AG04449 (cell line): ENCODE measurements at places on chromosomes 13 and 19.

GRCh38 chr13:51257187-51257586 is 35.0 kb downstream of the FAM124A start:
- no peak for DNase-seq

DNA sequence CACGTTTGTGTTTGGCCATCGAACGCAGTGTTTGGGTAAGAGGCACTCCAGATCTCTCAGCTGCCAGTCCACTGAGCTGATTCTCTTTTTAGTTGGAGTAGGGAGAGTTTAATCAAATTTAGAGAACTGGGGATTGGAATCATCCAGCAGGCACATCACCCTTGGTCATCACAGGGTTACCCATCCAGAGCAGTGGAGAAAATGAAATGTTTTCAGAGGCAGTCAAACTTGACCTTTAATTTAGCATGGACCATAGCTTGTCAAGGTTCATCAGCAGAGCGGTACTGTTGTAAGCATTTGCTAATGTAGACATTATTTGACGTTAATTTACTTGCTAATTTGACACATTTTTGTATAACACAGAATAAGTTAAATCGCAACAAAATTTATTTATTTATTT is 18.4 kb upstream of the FRY start:
- DNase-seq: no peak

DNA sequence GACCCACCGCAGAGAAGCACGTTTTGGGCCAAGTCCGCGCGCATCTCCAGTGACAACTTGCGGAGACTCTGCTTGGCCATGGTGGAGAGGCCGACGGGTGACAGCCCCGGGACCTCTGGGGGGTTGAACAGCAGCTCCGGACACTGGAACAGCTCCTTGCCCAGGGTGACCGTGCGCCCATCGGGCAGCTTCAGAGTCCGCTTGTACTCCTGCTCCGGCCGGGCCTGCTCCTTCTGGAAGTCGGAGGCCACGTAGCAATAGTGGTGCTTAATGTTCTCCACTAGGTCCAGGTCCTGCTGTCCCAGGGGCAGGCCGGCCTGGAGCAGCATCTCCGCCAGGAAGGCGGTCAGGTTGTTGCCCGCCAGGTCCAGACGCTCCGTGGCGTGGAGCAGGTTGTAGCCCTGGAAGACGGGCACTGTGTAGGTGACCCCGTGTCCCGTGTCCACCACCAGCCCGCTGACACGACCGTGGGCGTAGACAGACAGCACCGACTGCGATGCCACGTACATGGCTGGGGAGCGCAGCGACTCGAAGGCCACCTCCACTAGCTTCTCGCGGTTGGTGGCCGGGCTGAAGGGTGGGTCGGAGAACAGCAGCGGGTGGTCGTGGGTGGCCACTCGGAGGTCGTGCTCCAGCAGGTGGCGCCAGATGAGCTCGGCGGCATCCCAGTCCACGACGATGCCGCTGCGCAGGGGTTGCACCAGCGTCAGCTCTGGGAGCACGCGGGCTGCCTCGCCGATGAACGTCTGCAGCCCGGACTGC is 743 bp downstream of the ACTL9 start:
- no peak for DNase-seq

- DNase-seq: no peak
Observed at GRCh38 chr19:7426986-7427385, 61.8 kb downstream of the PEX11G start.

DNA sequence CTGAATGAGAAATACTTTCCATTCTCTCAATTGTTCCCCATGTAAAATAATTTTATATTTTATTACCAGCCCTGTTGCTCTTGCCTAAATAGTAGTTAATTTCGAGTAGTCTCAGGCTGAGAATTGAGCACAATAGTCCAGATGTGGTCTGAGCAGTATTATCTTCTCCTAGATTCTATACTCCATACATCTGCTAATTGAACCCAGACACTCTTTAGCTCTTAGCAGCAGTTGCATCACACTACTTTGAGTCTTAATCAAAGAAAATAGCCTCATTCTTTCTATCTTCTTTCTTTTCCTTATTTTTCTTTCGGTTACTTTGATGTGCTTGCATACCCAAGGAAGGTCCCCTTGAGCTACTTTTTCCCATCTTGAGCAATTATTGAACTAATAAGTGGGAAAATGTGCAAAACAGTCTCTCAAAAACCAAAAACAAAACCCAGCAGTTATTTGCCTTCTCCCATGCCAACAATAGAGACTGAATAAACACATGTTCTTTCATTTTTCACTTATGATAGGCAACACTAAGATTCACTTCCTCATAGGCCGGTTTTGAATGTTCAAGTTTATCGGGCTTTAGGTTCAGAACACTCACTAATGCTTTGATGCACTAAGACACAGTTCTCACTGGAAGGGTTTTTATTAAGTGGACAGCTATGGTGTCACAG is 204.5 kb downstream of the POU4F1 start:
- no peak for DNase-seq

- no peak for DNase-seq
Observed at GRCh38 chr13:91805605-91806004, 407.2 kb downstream of the GPC5 start.

DNA sequence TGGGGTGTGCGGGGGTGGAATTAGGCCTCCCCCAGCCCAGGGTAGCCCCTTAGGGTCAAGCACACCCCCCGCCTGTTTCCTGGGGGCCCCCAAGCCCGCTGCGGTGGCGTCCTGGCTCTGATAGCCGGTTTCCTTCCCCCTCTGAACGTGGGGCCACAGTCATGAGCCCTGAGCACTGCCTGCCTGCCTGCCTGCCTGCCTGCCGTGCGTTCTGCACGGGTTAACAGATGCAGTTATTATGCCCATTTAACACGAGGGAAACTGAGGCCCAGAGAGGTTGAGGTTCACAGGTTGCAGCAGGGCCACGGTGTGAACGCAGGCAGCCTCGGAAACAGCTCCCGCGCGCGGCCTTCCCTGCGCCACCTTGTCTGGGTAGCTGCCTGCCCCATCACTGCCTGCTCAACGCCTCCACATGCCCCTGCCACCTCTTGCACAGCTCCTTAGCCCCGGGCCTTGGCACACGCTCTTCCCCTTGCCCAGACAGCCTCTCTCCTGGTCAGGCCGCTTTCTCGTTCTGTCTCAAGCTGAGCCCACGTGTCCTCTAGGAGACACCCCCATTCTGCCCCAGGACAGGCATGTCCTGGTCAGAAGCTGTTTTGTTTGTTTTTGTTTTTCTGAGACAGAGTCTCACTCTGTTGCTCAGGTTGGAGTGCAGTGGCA is 1.2 kb upstream of the GAMT start:
- DNase-seq: no peak

DNA sequence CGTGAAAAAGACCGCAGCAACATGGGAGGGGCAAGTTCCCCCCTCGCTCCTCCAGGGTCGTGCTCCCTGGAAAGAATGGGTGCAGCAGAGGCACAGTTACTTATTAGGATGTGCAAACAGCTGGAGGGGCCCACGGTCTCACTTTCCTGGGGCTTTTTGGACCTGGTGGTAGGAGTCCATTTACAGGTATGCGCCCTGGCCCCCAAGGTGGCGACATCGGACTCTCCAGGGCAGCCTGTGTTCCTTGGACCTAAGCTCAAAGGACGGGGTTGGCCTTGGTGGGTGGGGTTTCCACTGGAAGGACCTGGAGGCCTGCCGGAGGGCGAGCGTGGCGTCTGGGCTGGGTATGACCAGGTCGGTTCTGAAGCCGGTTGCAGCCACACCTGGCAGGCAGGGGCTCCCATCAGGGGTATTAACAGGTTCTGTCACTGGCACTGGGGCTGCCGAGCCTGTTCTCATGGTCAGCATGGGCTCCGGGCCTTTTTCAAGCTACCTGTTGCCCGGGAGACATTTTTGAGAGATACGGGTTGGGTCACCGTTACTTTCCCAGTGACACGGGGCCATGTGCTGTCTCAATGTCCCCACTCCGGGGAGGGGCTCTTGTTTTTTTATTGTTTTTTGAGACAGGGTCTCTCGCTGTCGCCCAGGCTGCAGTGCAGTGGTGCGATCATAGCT is 5.9 kb downstream of the ZFR2 start:
- no peak for DNase-seq

- DNase-seq: no peak
Observed at GRCh38 chr19:16224293-16225045, 26.8 kb downstream of the AP1M1 start.

- no peak for DNase-seq
Observed at GRCh38 chr19:19464339-19465098, 50.8 kb downstream of the TSSK6 start.

DNA sequence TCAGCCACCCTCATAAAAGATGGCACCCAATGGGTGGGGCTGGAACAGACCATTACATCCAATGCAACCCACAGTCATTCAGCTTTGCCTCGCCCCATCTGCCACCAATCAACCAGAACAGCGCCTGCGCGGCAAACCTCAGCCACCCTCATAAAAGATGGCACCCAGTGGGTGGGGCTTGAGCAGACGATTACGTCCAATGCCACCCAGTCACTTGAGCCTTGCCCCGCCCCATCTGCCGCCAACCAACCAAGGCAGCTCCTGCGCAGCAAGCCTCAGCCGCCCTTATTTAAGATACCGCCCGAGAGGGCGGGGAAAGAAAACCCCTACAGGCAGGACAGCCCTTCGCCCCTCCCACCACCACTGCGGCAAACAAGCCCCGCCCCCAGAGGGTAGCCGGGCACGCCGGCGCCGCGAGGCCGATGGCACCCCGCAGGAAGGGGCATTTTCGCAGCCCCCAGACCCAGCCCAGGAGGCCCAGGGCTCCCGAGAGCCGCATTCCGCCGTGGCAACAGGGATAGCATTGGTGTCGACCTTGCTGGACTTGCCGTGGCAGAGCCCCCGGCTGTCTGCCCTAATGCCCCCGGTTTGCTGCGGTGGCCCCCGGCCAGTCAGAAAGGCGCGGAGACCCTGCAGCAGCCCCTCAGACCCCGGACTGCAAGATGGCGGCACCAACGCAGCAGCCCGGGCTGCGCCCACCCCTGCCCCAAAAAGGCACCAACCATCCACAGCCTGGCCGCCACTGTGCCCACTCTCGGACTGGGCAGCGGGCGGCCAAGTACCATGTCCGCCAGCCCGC is 675 bp downstream of the PEG3 start:
- DNase-seq: no peak

- DNase-seq: no peak
Observed at GRCh38 chr13:107374038-107374437, 806.1 kb upstream of the ARGLU1 start.

DNA sequence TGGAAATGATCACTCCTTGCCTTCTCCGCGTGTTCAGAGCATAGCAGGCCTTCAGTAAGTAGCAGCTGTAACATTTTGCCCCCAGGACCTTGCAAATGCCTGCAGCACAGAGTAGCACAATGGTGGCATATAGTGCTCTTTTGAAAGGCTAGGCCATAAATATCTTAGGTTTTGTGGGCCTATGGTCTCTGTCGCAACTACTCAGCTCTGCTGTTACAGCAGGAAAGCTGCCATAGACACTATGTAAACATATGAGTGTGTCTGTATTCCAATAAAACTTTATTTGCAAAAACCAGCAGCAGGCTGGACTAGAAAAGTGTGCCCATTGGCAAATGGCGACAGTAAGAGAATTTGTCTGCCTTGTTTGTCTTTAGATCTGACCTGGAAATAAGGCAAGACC is 9.4 kb downstream of the ITPKC start:
- no peak for DNase-seq

DNA sequence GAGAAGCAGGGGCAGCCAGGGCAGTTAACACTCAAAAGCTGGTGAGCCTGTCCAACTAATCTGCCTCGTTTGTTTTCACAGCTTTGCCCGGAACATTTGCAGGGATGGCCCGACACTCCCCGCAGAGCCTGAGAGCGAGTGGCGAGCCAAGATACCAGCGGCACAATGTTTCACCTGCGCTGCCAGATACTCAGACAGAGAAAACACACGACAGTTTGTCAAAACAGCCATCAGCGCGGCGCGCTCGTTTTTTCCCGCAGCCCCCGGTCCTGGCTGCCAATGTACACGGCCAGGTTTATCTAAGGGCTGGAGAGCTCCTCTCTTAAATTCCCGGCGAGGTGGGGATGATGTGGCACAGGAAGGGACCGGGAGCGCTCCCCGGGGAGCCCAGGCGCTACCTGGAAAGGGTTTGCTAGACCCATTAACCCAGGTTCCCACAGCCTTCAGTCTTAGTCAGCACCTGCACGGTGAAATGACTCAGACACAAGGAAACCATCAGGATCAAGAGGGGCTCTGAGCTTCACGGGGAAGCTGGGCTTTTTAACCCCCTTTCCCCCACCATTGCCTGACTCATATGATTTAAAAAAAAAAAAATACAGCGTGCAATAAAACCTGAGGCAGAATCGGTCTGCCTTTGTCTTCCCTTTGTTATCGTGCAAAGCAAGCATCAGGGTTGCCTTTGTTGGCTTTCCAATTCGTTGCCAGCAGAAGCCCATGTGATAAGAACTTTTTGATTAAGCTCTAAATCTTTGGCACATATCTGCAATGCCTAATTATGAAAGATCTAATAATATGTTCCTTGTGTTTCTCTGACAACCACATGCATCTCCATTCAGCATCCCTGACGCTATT is 186.2 kb downstream of the EFNB2 start:
- no peak for DNase-seq

DNA sequence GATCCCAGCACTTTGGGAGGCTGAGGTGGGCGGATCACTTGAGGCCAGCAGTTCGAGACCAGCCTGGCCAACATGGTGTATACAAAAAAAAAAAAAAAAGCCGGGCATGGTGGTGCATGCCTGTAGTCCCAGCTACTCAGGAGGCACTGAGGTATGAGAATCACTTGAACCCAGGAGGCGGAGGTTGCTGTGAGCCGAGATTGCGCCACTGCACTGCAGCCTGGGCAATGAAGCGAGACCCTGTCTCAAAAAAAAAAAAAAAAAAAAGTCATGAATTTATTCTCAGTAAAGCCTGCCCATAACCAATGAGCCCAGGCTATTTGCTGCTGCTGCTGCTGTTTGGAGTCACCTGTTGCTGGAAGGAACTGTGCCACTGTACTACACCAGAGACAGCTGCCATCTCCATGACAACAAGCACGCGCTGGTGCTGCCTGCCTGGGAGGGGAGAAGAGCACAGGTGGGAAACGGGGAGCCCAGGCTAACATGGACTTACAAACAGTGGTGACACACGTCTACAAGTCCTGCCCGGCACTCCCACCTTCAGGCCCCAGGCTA is 11.3 kb downstream of the ZFR2 start:
- no peak for DNase-seq

DNA sequence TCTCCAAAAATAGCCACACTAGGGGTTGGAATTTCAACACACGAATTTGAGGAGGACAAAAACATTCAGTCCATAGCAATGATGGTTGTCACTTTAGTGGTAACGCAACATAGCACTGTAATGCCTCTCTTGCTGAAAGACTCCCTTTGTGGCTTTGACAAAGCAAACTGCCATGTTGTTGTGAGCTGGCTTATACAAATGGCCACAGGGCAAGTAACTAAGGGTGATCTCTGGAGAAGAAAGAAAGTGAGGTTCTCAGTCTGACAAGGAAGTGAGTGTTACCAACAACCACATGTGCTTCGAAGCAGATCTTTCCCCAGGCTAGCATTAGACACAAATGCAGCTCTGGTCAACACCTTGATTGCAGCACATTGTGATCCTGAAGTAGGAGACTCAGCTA is 79.1 kb upstream of the PCDH17 start:
- DNase-seq: no peak

GRCh38 chr13:68851026-68851425 is 1256.6 kb upstream of the ATXN8OS start:
- DNase-seq: no peak
